Activated CD4-positive, alpha-beta T cell treated with anti-CD3 and anti-CD28 coated beads, Interleukin-2, amount 10 ng/mL, durations not matched to agents 7 days and 5 days (primary cell): ENCODE measurements at places on chromosomes 2 and 18. TPM values are rescaled to one million over a fixed set of nuclear protein-coding genes. Genes with fewer than 3 reads are reported as not detected.

GALNT3 gene
- total RNA-seq: 9.9 TPM

IL36A gene
- total RNA-seq: not detected

SEH1L gene
- total RNA-seq: 54.3 TPM

C2orf66 gene
- 0.20 TPM for total RNA-seq

GRCh38 chr2:135667045-135667444 is 74.6 kb upstream of the UBXN4 start:
- DNase-seq: no peak

DNA sequence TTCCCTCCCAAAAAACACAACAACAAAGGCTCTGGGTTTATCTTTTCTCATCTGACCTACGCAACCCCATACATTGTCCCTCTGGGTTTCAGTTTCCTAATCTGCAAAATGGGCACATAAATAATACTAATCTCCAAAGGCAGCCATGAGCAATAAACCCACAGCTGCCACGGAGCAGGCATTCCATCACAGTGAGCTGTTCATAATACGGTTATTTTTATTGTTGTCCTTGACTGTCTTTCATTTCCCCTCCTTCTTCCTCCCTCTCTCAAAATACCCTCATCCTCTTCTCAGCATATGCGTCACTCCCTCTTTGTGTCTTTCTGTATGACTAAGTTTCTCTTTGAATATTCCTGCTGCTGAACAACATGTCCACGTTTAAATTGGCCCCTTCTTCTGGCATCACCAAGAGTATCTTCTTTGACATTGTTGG is 129.8 kb upstream of the CAB39 start:
- DNase-seq: no peak

- DNase-seq: no peak
Measured at GRCh38 chr18:65661391-65661790, 89.4 kb upstream of the CDH7 start.

DNA sequence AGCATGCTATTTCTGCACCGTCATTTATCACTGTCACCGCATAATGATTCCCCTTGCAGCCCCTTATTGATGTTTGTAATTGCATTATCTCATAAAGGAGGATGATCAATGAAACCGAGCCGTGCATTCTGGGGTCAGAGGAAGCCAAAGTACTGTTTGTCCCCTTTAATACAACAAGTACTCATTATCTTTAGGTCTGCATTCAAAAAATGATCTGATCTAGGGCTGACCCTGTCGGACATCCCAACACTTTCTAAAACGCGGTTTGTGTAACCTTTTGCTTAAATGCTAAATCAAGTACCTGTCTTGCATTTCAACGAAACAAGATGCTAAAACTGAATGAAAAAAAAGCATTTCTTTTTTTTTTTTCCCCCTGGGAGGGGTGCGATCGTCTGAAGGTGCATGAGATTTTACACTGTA is 143.8 kb downstream of the MEIS1 start:
- no peak for DNase-seq

DNA sequence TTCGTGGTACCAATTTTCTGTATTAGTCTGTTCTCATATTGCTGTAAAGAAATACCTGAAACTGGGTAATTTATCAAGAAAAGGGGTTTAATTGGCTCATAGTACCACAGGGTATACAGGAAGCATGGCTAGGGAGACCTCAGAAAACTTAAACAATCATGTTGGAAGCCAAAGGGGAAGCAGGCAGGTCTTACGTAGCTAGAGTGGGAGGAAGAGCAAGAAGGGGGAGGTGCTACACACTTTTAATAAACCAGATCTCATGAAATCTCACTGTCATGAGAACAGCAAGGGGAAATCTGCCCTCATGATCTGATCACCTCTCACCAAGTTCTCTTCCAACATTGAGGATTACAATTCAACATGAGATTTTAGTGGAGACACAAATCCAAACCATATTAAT is 226.8 kb upstream of the TPO start:
- no peak for DNase-seq

DNA sequence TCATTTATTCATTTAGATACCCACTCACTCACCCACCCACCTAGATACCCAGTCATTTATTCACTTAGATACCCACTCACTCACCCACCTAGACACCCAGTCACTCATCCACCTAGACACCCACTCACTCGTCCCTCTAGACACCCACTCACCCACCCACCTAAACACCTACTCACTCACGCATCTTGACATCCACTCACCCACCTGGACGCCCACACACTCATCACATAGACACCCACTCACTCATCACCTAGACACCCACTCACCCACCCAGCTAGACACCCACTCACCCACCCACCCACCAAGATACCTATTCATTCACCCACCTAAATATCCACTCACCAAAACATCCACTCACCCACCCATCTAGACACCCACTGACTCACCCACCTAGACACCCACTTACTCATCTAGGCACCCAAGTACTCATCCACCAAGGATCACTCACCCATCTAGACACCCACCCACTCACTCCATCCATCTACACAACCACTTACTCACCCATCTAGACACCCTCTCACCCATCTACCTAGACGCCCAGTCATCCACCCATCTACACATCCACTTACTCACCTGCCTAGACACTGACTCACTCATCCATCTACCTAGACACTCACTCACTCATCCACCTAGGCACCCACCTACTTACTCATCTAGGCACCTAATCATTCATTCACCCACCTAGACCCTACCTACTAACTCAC is 723.7 kb upstream of the RAB6C start:
- DNase-seq: no peak

DNA sequence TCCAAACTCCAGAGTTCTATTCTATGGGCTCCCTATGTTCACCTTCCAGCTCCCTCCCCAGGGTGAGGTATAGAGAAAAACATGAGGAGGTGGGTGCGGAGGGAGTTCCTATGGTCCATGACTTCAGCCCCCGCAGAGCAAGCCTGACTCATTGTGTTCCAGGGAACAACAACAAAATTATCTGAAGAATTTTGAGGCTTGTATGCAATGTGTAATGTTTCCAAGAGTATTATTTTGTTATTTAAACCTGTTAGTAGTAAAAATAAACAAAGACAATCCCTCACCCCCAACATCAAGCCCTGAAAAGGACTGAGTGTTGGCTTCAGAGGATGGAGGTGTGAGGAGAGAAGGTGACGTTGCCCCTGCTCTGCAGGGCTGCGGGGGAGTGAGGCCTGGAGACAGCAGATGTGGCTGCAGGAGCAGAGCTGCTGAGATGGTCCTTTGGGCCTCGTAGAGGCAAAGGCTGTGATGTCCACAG is 29.0 kb downstream of the LAMA3 start:
- no peak for DNase-seq

DNA sequence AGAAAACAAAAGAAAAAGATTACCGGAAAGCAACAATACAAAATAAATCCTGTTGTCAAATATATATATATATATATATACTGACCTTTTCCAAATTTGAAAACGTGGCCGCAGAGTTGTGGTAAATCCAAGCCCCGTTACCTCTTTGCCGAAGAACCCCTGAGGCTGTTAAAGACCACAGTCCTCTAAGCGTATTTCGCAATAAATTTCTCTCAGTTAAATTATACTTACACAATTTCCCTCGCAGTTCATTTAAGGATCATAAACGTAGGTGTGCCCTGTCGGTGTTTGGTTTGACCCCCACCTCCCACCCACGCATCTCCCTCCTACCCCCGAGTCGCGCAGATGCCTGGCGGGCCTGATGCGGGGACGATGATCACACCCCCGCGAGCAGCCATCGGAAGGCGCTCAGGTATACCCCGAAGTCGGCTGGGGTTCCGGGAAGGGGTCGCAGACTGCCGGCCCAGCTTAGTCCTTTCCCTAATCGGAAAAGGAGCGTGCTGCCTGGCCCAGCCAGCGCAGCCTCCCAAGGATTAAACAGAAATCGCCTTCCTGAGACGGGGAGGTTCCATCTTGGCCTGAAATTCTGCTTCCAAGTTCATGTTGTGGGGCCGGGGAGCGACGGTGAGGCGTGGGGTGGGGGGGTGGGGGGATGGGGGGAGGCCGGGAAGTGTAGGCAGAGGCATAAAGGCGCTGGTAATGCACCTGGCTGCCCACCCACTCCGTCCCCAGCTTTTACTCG is 2.9 kb upstream of the MEIS1 start:
- DNase-seq: no peak

DNA sequence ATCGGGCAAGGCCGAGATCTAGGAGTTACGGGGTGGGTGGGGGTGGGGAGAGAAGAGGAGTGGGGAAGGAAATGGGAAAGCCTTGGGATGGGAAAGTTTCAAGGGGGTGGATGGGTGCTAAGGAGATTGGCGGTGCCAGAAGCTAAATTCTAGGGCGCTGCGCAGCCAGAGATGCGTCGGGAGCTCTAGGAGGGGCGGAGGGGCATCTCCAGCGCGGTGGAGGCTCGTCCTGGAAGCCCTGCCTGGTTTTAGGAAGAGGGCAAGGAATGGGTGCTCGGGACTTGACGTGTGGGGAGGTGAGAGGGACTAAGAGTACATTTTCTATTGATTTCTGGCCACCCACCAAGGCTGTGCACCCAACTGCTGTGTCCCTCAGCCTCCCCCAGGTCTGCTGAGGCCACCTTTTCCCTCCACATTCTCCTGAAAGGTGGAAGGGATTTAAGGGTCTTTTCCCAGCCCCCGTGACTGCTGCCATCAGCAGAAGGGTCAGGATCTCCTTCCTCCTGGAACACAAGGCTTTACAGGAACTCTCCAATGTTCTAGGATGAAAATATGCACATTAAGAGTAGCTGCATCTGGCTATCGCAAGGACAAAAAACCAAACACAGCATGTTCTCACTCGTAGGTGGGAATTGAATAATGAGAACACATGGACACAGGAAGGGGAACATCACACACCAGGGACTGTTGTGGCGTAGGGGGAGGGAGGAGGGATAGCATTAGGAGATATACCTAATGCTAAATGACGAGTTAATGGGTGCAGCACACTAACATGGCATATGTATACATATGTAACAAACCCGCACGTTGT is 1.4 kb downstream of the C2orf72 start:
- no peak for DNase-seq

DNA sequence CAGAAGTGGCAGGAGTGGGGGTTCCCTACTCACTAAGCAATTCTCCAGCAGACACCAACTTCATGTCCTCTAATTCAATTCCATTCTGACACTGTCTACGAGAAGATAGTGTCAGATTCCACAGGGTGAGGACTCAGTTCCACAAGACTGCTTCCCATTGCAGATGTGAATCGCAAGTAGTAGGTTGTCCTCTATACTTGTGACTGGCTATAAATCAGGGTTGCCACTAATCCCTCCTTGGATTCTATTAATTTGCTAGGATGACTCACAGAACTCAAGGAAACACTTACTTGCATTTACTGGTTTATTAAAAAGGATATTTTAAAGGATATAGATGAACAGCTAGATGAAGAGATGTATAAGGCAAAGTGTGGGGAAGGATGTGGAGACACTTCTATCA is 184.1 kb upstream of the ACVR2A start:
- no peak for DNase-seq

- no peak for DNase-seq
Measured at GRCh38 chr2:70596293-70596692, 42.7 kb upstream of the TGFA start.

DNA sequence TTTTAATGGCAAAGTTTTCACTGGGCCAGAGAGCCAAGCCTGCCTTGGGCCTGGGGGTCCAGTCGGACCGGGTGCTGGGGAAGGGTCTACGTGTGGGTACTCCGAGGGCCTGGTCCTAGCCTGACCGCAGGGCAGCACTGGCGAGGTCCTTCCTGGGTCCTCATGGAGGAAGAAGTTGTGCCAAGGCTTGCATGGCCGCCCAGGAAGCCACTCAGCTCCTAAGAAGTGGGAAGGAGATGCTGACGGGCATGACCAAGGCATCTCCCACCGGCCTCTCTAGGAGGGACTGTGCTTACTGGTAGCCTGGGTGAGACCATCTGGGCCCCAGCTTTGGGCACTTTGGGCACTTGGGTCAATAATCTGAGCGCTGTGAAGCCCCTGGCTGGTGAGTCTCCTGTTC is 22.6 kb downstream of the CIB4 start:
- DNase-seq: no peak

- no peak for DNase-seq
Measured at GRCh38 chr2:85015653-85016360, 44.8 kb downstream of the KCMF1 start.

GRCh38 chr2:46334389-46335271 is 37.4 kb downstream of the EPAS1 start:
- DNase-seq: no peak

GRCh38 chr2:99448556-99448955 is 41.3 kb downstream of the REV1 start:
- no peak for DNase-seq

- DNase-seq: no peak
Measured at GRCh38 chr2:96957244-96957643, 29.1 kb downstream of the FAM178B start.

- DNase-seq: no peak
Measured at GRCh38 chr2:109454765-109455394, 158.9 kb downstream of the SEPTIN10 start.

DNA sequence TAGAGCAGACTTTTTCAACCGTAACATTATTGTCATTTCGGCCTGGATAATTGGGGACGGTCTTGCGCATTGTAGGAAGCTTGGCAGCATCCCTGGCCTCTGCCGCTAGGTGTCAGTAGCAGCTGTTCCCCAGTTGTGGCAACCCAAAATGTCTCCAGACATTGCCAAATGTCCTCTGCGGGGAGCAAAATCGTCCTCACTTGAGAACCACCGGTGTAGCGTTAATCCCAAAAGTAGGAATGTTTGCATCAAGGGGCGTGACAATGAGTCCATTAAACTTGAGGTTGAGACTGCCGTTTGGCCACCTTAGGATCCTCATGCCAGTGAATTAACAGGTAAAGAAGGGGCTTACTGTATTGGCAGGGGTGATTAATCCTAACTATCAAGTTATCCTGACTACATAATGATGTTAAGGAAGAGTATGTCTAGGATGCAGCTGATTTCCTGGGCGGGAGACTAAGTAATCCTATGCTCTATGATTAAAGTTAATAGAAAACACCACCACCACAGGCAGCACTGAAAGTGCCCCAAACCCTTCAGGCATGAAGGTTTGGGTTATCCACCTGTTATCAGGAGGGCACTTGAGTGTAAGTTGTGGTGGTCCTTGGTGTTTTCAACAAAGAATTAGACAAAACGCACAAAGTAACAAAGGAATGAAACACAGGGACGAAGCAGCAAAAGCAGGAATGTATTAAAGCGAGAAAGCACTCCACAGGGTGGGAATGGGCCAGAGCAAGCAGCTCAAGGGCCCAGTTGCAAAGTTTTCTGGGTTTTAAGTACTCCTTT is 4.9 kb upstream of the ZC3H8 start:
- peak; percentile 89 for DNase-seq

DNA sequence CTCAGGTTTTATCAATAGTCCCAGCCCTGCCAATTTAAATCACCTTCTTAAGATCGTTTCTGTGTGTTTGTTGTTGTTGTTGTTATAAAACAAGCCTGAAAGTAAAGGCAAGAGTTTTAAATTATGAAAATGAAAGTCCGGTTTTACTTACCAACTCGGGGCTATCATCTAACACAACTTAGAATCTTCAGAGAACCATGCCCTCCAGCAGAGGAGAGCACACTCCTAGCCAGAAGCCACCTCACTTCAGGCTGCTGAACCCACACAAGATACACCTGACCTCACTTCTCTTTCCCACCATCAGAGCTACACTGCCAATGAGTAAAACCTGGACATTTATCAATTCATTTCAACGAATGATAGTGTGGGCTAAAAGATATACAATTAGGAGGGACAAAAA is 335.2 kb downstream of the IRS1 start:
- no peak for DNase-seq
